CD4-positive, alpha-beta T cell treated with Interleukin-17A for 1 hour (primary cell): ENCODE measurements at places on chromosomes 3 and 15.

DNA sequence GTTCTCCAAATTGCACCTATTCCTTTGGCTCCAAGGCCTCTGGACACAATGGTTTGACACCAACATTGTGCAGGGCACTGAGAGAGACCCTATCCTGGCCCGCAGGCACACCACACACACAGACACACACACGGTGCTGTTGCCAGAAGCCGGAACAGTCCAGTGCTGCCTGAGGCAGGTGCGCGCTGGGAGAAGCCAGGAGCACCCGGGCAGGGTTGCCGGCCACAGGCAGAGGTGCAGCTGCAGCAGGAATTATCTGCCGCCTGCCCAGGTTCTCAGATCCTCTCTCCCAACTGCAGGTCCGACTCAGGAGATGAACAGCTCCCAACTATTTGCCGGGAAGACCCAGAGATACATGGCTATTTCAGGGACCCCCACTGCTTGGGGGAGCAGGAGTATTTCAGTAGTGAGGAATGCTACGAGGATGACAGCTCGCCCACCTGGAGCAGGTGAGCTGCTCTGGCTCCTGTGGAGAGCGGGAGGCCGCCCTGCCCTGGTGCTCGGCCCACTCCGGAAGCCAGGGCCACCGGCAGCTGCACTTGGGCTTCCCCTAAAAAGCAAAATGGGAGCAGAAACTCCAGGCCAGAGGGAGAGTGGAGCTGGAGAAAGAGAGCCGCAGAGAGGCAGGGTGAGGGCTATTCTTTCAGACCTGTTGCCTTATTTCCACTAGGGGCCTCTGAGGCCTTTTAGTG, 42.9 kb downstream of the CHDH start:
- no peak for DNase-seq

DNA sequence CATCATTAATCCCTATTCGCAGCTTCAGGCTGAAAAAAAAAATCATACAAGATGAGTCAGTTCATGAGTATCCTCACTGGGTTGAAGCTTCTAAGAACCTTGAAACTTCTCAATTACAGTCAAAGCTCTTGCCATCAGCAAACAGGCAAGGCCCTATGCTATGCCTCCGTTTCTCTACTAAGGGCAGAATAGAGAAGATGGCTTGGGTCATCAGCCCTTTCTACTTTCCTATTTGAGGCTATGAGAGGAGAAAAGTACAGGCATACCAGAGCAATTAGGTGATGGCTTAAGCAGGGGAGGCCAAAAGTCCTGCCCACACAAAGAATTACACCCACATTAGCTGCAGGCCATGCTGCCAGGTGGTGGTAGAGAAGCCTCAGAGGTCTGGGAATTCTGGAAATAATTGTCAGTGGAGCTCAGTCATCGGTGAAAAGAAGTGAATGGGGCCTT, 89.0 kb downstream of the MRPL46 start:
- DNase-seq, result no peak

- no peak for DNase-seq
These were observed 65.3 kb downstream of the FLNB start for GRCh38 chr3:58073301-58074108.

- DNase-seq, result no peak
These were observed 37.0 kb upstream of the SNRPA1 start for GRCh38 chr15:101332061-101332467.

DNA sequence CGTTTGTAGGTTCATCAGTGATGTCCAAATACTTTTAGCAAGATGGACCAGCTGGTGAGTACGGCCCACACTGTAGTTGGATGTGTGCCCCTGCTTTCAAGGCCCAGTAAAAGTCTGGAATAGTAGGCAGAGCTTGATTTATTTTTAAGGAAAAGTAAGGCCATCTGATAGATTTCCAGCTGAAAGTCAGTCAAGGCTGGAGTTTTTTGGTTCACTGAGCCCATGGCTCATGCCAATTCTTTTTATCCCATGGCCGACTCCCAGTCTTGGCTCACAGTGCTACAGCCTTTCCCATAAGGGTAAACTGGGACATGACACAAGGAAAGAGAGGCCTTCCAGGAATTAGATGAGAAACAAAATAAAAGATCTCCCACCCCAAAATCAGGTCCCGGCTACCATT, 13.5 kb downstream of the CCDC80 start:
- DNase-seq, result no peak
